ENCODE measurements at places on chromosomes 3 and 15. TPM values are rescaled to one million over a fixed set of nuclear protein-coding genes. Genes with fewer than 3 reads are reported as not detected.

- H3K27ac ChIP-seq, result no peak overlapping the region
- H3K4me3 ChIP-seq, result no peak overlapping the region
- no peak for DNase-seq
- H3K36me3 ChIP-seq, result no peaks in the 10 kb centered on the region
- H3K4me1 ChIP-seq, result no peaks in the 10 kb centered on the region
Observed at GRCh38 chr15:48393645-48394506, 62.6 kb downstream of the DUT start.

C3orf20 gene
- 0.14 TPM for total RNA-seq

GRCh38 chr15:92068121-92068520 lies 214.6 kb downstream of the SLCO3A1 start:
- peaks cover 27% of the 10 kb centered on the region for H3K4me1 ChIP-seq
- no peak for DNase-seq
- no peaks in the 10 kb centered on the region for H3K27me3 ChIP-seq
- H3K36me3 ChIP-seq, result no peaks in the 10 kb centered on the region

- H3K36me3 ChIP-seq, result no peaks in the 10 kb centered on the region
- no peak overlapping the region for H3K27ac ChIP-seq
- DNase-seq, result no peak
- H3K27me3 ChIP-seq, result no peaks in the 10 kb centered on the region
- H3K4me1 ChIP-seq, result peaks cover 89% of the 10 kb centered on the region
- H3K4me3 ChIP-seq, result no peak overlapping the region
Observed at GRCh38 chr3:129599607-129600006, 6.9 kb downstream of the PLXND1 start.

GOLGA6C gene
- total RNA-seq, result not detected

KBTBD13 gene
- total RNA-seq, result not detected

GRCh38 chr3:114595522-114596028 lies 301.7 kb downstream of the TIGIT start:
- no peak overlapping the region for H3K27ac ChIP-seq
- H3K36me3 ChIP-seq, result no peaks in the 10 kb centered on the region
- no peak for DNase-seq
- H3K4me1 ChIP-seq, result no peaks in the 10 kb centered on the region

SPINK8 gene
- total RNA-seq, result not detected

DNA sequence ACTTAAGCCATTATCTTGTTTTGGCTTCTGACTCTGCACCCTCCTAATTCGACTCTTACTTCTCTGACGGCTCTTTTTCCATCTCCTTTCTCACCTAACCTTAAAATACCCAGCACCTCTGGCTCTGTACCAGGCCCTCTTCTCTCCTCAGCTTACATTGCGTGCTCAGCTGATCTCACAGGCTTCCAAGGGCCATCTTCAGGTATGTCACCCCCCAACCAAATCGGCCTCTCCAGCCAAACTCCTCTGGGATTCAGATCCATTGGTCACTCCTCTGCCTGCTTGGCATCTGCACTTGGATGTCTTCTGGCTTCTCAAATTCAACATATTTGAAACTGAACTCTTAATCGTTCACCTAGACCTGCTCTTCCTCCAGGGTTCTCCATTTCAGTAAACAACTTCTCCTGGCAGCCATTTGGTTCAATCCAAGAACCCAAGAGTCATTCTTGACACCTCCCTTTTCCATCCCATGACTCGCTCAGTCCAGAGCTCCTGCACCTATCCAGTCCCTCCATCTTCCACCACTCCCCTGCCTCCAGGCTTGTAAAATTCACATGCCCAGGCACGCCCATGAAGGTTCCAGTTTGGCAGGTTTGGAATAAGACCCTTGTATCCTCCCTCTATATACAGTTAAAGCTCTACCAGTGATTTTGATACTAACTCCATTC lies 35.2 kb upstream of the SLC41A3 start:
- no peaks in the 10 kb centered on the region for H3K4me1 ChIP-seq
- H3K27me3 ChIP-seq, result no peaks in the 10 kb centered on the region
- H3K27ac ChIP-seq, result no peak overlapping the region
- no peak for DNase-seq

- no peak overlapping the region for H3K4me3 ChIP-seq
- H3K4me1 ChIP-seq, result no peaks in the 10 kb centered on the region
- H3K27me3 ChIP-seq, result no peaks in the 10 kb centered on the region
- peaks cover 22% of the 10 kb centered on the region for H3K36me3 ChIP-seq
- H3K27ac ChIP-seq, result no peak overlapping the region
Observed at GRCh38 chr15:52052066-52052935, 33.3 kb downstream of the MAPK6 start.

CPEB1 gene
- total RNA-seq, result not detected

All from natural killer cell (primary cell).